Pons (tissue), 1 donor: ENCODE measurements at places on chromosomes 5 and 9.

DNA sequence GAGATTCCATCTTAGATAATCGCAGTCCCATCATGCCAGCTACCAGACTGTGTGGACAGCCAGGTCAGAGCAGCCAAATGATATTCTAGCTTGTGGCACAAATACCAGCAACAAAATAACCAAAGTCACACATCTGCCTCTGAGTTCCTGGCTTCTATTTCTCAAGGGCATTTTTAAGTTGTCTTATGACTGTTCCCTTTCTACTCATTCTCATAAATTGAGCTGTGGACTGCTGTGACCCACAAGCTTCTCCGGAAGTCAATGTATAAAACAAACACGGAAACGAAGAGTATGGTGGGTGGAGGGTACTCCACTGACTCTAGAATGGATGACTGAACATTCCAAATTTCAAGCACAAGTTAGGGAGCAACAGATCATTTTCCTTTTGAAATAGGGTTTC is 43.9 kb downstream of the PDCD1LG2 start:
- no peak for DNase-seq

DNA sequence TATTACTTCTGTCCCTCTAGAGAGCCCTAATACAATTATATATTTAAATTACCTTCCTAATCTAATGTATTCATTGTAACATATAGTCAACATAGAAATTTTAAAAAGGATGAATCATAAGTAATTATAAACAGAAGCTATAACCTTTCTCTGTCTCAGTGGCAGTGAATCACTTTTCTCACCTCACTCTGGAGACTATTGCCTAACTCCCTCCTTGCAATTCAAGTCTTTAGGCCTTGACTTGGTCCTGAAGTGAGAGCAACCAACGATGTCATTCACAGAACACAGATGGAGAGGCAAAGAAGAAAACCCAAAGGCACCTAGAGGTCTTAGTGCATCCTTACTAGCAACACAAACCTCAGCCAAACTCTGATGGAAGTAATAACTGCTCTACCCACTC is 133.3 kb upstream of the DPYSL3 start:
- DNase-seq, result no peak

DNA sequence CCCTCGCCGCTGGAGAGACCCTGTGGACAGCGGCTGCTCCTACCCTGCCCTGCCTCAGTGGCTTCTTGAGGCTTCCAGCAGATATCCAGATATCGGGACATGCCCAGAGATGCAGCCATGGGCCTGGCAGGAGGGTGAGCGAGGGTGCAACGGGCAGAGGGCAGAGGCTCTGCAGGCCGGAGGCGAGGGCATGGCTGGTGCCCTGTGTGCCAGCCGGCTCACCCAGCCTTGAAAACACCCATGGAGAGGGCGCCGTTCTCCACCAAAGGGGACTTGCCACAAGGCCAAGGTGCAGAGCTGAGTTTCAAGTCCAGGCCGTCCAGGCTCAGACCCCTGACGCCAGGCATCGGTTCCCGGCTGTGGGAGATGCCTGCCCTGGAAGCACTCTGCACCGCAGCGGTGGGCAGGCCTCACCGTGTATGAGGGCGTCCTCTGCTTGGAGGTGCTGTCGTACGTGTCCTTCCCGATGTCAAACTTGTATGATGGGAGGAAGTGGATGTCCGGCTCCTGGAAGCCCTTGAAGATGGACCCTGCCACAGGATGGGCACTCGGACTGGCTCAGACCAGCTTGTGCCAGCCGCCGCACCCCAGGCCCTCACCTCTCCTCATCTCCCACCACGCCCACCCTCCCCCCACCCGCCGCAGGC is 8.9 kb downstream of the INPP5E start:
- no peak for DNase-seq

DNA sequence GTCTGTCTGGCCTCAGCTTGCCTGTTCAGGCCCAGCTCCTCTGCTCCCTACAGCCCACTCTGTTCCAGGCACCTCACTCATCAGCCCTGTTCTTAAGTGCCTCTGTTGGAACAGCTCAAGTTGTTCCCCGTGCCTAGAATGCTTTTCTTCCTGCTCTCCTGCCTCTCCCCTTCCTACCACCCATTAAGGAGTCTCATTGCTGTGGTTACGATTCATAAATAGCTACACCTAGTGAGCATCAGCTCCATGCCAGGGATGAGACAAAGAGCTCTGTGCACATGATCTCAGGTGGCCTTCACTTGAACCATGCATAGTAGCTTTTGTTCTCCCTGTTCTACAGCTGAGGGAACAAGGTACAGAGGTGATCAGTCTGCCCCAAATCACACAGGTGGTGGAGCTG is 54.3 kb downstream of the PSD2 start:
- no peak for DNase-seq

- peak; percentile 66 for DNase-seq
Measured at GRCh38 chr5:11596657-11597071, 307.6 kb downstream of the CTNND2 start.

- DNase-seq, result no peak
Measured at GRCh38 chr9:36517131-36517530, 55.6 kb upstream of the MELK start.

DNA sequence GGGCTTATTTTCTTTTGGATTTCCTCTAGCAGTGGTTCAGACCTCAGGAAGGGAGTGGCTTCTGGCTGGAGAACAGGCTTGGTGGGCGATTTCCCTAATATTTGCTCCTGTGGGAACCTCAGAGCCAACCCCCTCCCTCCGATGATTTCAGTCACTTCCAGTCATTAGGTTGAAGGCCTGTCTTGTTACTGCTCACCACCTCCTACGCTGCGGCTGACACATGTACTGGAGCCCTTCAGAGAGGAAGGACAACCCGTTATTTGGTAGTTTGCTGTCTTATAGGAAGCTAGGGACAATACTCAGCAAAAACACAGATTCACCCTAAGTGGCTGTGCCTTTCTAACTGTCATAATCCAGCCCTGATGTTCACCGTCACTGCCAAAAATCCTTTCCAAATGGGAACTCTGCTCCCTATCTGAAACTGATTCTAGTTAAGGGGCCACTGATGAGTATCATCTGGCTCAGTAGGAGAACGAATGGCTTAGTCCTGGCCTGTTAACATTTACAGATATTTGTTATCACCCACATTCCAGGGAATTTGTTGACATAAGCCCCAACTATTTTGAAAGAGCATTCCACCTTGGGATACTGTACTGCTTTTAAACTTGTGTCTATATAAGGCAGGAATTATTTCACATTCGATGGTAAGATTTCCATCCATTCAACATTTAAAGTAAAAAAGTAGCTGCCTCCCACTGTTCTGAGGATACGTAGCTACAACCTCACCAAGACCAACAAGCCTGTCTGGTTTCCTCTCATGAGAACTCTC is 29.3 kb upstream of the ANKH start:
- DNase-seq, result no peak
